HCT116 (cell line): ENCODE measurements at places on chromosomes 5 and 9. TPM values are rescaled to one million over a fixed set of nuclear protein-coding genes. Genes with fewer than 3 reads are reported as not detected.

GFRA3 gene
- not detected for total RNA-seq

DNA sequence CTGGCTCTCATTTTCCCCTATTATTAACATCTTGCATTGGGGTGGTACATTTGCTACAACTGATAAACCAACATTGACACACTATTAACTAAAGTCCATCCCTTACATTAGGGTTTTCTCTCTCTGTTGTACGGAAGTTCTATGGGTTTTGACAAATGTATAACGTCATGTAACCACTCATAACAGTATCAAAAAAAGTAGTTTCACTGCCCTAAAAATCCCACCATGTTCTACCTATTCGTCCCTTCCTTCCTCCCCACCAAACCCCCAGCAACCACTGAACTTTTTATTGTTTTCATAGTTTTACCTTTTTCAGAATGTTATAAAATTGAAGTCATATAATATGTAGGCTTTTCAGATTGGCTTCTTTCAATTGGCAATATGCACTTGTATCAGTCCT, 40.1 kb downstream of the MLLT3 start:
- DNase-seq = no peak
- H3K27ac ChIP-seq = no peak overlapping the region
- no peak overlapping the region for H3K4me3 ChIP-seq

DNA sequence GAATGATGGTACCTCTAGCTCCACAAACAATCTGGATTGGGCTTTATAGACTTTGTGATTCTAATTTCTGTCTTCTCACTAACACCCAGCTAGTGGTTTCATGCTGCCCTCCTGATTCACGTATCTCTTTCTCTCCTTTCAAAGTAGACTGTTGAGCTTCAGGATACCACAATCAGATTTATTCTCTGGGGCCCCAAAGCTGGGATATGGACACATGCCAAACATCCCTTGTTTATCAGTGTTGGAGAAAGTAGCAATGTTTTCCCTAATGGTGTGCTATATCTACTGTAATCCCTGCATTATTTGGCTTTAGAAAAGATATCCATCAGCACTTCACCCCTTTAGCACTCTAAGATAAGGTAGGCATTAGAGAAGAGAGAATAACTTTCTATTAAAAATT, 361.0 kb downstream of the FGF10 start:
- H3K36me3 ChIP-seq = no peaks in the 10 kb centered on the region
- no peak for DNase-seq
- H3K4me3 ChIP-seq = no peak overlapping the region

PITX1 gene
- total RNA-seq = 31.0 TPM

DNA sequence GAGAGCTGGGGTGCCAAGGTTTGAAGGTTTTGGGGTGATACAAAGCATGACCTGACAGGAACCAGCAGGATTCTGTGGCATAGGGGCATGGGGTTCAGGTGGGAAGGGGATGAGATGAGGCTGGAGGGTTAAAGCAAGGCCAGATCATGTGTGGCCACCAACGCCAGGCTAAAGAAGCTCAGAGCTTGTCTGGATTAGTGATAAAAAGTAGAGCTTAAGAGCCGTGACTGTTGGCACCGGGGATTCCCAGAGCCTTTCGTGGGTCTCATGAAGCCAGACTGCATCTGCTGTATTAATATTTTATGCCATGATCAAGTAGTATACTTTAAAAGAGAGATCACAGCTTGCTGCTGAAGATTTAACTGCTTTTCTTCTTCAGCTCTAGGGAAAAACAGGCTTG, 8.5 kb upstream of the GSN start:
- no peaks in the 10 kb centered on the region for H3K27me3 ChIP-seq
- H3K4me3 ChIP-seq = no peak overlapping the region
- DNase-seq = no peak
- H3K27ac ChIP-seq = no peak overlapping the region
- no peaks in the 10 kb centered on the region for H3K36me3 ChIP-seq

ADGRV1 gene
- 6.0 TPM for total RNA-seq

DNA sequence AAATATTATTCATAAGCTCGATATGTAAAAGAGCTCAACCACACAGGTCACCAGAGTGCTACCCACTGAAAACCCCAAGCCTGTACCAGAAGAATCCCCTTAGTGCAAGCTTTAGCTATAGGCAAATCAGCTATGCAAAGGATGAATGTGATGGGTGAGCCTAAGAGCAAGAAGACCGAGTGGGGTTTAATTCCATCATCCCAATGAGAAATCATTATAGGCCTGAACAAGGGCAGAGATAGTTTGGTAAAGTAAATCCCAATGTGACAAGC, 21.8 kb downstream of the ELOVL7 start:
- no peak overlapping the region for H3K4me3 ChIP-seq
- H3K27ac ChIP-seq = no peak overlapping the region
- DNase-seq = no peak
- H3K36me3 ChIP-seq = no peaks in the 10 kb centered on the region

SLC4A9 gene
- 0.49 TPM for total RNA-seq

GRCh38 chr9:69326261-69326660, 1.2 kb downstream of the ENTREP1 start:
- no peak overlapping the region for H3K4me3 ChIP-seq
- no peak for DNase-seq
- peaks cover 7% of the 10 kb centered on the region for H3K4me1 ChIP-seq
- no peak overlapping the region for H3K27ac ChIP-seq

ASTN2 gene
- total RNA-seq = 4.8 TPM

GRCh38 chr5:139188558-139189270, 9.5 kb downstream of the SIL1 start:
- no peak for DNase-seq
- H3K4me3 ChIP-seq = no peak overlapping the region
- no peaks in the 10 kb centered on the region for H3K36me3 ChIP-seq
- no peaks in the 10 kb centered on the region for H3K27me3 ChIP-seq

- H3K4me1 ChIP-seq = no peaks in the 10 kb centered on the region
- no peaks in the 10 kb centered on the region for H3K27me3 ChIP-seq
- H3K4me3 ChIP-seq = no peak overlapping the region
- no peak overlapping the region for H3K27ac ChIP-seq
- H3K36me3 ChIP-seq = 0 out of 2 replicates have a peak, but pooled peaks cover 4% of the 10 kb centered on the region
Observed at GRCh38 chr5:1093361-1093760, 18.5 kb downstream of the SLC12A7 start.

COL23A1 gene
- total RNA-seq = not detected

- no peaks in the 10 kb centered on the region for H3K4me1 ChIP-seq
- no peak overlapping the region for H3K4me3 ChIP-seq
- no peaks in the 10 kb centered on the region for H3K36me3 ChIP-seq
- no peak overlapping the region for H3K27ac ChIP-seq
Observed at GRCh38 chr5:154273963-154274827, 83.7 kb downstream of the GALNT10 start.

GRCh38 chr9:130219661-130220096, 45.9 kb upstream of the HMCN2 start:
- H3K27me3 ChIP-seq = no peaks in the 10 kb centered on the region
- no peaks in the 10 kb centered on the region for H3K4me1 ChIP-seq
- peaks cover 8% of the 10 kb centered on the region for H3K36me3 ChIP-seq
- H3K4me3 ChIP-seq = no peak overlapping the region
- H3K27ac ChIP-seq = no peak overlapping the region
- DNase-seq = no peak

- no peaks in the 10 kb centered on the region for H3K36me3 ChIP-seq
- H3K27ac ChIP-seq = no peak overlapping the region
Observed at GRCh38 chr9:129316281-129317030, 138.4 kb upstream of the IER5L start.

DNA sequence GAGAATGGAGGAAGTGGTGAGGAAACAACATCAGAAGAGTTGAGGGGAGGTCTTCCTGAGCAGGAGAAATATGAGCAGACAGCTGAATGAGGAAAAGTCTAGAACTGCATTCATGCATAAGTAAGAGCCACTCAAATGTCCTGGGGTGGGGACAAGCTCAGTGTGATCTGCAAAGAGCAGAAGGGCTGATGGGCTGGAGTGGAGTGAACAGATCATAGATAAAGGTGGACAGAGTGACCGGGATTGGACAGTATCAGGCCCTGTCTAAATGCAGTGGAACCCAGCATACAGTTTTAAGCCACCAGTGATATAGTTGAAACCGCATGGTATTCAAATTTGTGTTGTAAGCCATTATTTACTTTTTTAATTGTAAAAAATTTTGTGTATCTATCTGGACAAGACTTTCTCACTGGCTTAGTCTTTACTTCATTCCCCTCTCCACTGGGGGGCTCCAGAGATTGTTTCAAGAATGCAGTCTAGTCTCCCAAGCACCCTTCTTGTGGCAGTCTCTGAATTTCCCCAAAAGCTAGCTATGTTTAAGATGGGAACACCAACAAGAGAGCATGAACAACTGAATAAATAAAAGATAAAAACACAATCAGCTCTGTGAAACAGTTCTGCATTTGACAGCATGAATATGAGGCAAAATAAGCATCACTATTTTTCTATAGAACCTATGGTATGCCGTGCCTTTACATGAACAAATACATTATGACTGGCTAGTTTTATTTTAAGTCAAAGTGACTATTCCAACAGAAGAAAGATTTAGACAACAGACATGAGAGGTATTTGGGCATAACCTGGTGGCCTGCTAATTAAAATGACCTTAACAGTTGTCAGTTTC, 10.7 kb upstream of the STK32A start:
- no peak overlapping the region for H3K27ac ChIP-seq
- H3K27me3 ChIP-seq = peaks cover 24% of the 10 kb centered on the region; the same call in 1 of the 2 replicates
- H3K4me3 ChIP-seq = no peak overlapping the region
- peak; percentile 36 for DNase-seq

- DNase-seq = no peak
- H3K27ac ChIP-seq = no peak overlapping the region
- H3K4me3 ChIP-seq = no peak overlapping the region
Observed at GRCh38 chr5:3355126-3355525, 240.5 kb upstream of the IRX1 start.

DNA sequence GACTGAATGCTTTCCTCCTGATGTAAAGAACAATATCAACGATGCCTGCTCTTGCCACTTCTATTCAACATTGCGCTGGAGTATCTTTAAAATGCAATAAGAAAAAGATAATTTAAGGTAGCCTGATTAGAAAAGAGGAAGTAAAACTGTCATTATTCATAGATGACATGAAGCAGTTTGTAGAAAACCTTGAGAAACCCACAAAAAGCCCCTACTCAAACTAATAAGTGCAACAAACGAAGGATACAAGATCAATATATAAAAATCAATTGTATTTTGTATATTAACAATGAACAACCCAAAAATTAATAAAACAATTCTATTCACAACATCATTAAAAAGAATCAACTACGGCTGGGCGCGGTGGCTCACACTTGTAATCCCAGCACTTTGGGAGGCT, 76.4 kb upstream of the CKMT2 start:
- H3K27me3 ChIP-seq = no peaks in the 10 kb centered on the region
- H3K27ac ChIP-seq = no peak overlapping the region
- H3K36me3 ChIP-seq = no peaks in the 10 kb centered on the region
- no peak for DNase-seq
- no peak overlapping the region for H3K4me3 ChIP-seq
- no peaks in the 10 kb centered on the region for H3K4me1 ChIP-seq

DNA sequence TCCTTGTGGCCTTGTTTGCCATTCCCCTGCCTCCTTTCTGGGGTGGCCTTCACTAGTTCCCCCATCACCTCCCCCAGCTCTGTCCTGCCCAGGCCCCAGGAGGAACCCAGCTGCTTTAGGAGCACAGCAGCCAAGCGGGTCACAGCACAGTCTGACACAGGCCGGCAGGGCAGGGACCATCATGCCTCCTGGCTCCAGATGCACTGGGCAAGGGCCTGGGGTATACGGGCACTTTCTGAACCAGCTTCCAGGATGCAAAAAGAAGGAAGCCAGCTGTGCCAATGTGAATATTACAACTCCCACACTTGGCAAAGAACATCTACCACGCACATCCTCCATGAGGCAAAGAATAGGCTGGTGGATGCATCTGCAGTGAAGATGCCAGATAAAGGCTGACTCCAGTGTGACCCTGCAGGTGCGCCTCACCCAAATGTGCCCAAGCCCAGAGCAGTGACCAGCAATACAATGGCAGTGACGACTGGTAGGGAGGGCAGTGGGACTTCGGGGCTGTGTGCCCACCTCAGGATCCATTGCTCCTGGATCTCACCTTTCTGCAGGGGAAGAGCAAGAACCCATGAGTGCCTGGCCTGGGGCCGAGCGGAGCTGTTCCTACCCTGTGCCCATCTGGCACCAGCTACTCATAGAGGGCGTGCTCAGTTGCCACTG, 6.3 kb upstream of the IL3 start:
- no peaks in the 10 kb centered on the region for H3K4me1 ChIP-seq
- DNase-seq = no peak
- H3K4me3 ChIP-seq = no peak overlapping the region
- no peak overlapping the region for H3K27ac ChIP-seq

DNA sequence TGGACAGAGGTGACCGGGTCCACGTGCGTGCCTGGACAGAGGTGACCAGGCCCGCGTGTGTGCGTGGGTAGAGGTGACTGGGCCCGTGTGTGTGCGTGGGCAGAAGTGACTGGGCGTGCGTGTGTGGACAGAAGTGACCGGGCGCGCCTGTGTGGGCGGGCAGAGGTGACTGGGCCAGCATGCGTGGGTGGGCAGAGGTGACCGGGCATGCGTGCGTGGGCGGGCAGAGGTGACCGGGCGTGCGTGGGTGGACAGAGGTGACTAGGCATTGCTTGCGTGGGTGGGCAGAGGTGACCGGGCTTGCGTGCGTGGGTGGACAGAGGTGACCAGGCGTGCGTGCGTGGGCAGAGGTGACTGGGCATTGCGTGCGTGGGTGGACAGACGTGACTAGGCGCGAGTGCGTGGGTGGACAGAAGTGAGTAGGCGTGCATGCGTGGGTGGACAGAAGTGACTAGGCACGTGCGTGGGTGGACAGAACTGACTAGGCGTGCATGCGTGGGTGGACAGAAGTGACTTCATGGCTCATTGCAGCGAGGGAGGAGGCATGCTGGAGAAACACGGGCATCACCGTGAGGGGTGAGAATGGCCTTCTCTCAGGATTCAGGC, 254.1 kb upstream of the IRX4 start:
- H3K36me3 ChIP-seq = no peaks in the 10 kb centered on the region
- no peak for DNase-seq
- no peak overlapping the region for H3K27ac ChIP-seq

TLX3 gene
- total RNA-seq = 4.6 TPM
